ENCODE measurements at places on chromosomes 13 and 19.

GRCh38 chr13:114319441-114319913, 5.2 kb downstream of the CHAMP1 start:
- DNase-seq, result no peak

DNA sequence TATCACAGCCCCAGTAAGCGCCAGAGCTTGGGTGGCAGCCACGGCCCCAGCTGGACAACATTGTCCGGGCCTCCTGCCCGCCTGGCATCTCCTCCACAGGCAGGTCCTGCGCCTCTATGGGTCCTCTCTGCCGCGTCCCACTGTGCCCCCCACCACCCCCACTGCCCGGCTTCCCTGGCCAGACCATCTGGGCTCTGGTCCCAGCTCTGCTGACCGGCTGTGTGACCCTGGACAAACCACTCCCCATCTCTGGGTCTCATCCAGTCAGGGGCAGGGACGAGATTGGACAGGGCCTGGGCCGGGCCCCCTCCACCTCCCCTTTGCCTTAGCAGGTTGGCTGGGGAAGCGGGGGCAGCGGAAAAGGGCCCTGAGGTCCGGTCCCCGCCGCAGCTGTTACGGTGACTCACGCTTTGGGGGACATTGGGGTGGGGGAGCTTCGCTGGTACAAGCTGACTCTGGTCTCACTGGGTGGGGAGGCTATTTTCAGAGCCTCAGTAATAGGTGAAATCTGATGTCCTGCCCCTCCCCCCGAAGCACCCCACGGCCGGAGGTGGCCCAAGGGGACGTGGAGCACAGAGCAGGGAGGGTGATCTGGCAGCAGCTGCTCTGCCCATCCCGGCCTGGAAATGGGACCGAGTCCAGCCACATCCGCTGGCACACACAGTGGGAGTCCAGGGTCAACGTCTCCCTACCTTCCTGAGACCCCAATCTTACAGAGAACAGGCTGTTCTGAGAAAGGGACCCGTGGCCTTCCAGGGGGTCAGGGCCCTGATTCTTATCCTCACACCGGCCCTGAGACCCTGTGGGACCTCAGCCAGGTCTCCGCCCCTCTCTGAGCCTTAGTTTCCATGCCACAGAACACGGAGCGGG, 9.1 kb downstream of the NFIC start:
- no peak for DNase-seq

DNA sequence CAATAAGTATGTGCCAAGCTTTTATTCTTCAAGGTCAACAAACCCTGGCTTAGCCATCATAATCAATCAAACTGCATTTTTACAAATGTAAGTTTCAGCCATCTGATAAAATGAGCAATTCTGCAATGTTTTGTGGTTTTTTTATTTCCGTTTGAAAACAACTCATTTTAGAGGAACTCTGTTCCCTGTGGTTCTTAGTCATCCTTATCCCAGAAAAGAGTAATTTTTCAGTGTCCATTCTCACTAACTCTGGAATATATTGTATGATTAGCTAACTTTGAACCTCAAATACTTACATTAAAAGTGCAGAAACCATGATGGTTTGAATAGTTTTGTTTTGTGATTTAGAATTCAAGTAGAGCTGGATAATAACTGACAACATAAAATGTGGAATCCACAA, 87.6 kb downstream of the IRS2 start:
- DNase-seq, result no peak

GRCh38 chr19:662207-662961, 630 bp downstream of the RNF126 start:
- peak; percentile 77 for DNase-seq
